ENCODE measurements at places on chromosomes 16 and 17.

DNA sequence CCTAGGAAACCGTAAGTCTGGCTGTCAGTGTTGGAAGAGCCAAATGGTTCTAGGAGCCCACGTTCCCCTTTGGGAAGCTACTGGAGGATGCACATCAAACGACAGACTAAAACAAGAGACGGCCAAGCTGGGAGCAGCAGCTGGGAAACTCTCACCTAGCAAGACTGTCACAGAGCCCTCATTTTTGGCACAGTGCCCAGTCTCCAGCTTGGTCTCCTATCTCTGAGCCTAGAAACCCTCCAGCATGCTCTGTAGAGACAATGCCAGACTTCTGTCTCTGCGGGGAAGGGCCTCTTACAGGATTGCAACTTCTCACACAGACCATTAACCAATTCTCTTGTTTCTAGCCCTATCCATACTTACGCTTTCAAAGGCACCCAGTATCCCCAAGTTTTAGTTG, 23.5 kb downstream of the GTF3C1 start:
- no peak for DNase-seq

DNA sequence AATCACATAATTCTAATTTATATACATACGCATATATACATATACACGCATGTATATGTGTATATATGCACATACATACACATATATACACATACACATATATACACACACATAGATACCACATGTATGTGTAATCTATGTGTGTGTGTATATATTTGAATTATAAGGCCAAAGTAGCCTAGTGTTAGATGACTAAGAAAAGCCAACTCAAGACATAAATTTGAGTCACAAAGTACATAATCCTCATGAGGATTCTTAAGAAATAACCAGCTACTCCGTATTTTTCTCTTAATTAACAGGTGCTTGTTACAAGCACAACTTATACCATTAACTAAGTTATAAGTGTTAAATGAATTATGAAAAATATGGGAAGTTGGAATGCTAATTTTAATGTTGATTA, 84.9 kb downstream of the CACNG1 start:
- DNase-seq = no peak

- DNase-seq = peak; percentile 17
Measured at GRCh38 chr17:10699856-10700255, 2.5 kb downstream of the ADPRM start.

GRCh38 chr16:79316004-79316458, 284.5 kb downstream of the MAF start:
- DNase-seq = no peak

GRCh38 chr17:17139972-17140589, 66.1 kb downstream of the PLD6 start:
- DNase-seq = no peak

DNA sequence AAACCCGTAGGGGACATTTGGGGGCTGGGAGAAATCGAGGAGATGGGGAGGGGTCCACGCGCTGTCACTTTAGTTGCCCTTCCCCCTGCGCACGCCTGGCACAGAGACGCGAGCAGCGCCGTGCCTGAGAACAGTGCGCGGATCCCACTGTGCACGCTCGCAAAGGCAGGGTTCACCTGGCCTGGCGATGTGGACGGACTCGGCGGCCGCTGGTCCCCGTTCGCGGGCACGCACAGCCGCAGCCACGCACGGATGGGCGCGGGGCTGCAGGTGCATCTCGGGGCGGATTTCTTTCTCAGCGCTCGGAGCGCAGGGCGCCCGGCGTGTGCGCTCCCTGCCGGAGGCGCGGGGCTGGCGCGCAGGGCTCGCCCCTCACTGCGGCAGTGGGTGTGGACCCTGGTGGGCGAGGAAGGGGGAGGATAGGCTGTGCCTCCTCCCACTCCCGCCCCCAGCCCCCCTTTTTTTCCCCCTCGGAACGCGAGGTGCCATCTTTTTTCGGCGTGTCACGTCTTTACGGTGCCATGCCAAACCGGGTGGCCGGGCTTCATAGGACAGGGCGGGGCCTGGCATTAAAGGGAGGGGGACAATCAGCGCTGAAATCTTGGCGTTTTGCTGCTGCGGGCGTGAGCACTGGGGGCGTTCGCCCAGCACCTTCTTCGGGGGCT, 1.1 kb downstream of the MAPT start:
- no peak for DNase-seq

- DNase-seq = no peak
Measured at GRCh38 chr17:1865252-1866037, 35.6 kb downstream of the RPA1 start.

- DNase-seq = no peak
Measured at GRCh38 chr17:60039114-60039846, 39.4 kb downstream of the HEATR6 start.

- DNase-seq = no peak
Measured at GRCh38 chr17:40348562-40349476, 15.7 kb downstream of the GJD3 start.

- DNase-seq = no peak
Measured at GRCh38 chr17:57576744-57577143, 168.4 kb downstream of the CCDC182 start.

DNA sequence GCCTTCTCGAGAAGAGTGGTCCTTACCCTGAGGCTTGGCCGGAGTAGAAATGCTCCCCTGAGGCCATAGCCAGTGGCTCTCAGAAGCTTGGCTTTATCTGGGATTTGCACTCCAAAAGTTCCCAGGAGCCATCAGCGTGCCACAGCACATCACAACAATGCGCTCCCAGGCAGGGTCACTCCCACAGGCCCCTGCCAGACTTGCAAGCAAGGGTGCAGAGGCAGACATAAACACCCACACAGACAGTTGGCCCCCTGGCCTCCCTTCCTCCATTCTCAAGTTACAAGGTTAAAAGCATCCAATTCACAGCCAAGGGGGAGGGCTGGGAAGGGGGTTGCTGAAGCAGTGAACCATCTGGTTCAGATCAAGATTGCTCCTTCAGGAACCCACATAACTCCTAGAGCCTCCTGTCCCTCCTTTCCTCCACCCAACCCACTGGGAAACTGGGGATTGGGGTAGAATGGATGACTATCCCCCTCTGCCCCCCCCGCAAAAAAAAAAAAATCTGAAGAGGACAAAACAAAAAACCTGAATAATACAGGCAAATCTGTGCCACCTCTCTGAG, 1.8 kb downstream of the ST3GAL2 start:
- DNase-seq = peak; percentile 75

DNA sequence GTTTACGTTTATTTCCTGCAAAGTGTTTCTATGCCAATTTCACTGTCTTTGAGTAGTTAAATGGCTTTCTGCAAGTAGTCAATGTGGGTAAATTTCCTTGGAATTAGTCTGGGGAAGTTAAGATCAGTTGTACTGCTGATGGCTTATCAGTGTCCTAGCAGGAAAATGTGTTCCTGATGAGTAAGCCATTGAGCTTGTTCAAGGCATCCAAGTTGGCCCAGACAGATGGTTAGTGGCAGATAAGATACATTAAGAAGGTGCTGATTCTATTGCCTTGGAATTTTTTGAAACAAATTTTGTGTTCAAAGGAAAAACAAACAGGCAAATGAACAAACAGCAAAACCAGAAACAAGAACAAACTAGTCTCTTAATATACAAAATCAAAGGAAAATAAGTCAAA, 258.4 kb downstream of the MAP2K6 start:
- DNase-seq = peak; percentile 93

DNA sequence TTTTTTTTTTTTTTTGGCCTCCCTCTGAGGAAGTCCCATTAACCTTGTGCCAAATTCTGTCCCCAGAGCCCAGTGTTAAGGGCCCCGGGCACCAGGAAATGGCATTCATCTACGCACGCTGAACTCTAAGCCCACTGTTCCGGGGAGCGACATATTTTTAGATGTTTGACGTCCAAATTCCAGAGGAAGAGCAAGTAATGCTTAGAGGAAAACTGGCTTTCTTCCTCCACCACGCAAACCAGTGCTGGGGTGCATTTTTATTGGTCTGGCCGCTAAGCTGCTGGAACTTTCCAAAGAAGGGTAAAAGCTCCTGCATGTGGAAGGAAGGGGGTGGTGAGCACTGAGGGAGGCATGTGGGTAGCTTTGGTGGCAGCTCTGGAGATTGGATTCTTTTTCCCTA, 8.3 kb downstream of the WFDC1 start:
- no peak for DNase-seq

DNA sequence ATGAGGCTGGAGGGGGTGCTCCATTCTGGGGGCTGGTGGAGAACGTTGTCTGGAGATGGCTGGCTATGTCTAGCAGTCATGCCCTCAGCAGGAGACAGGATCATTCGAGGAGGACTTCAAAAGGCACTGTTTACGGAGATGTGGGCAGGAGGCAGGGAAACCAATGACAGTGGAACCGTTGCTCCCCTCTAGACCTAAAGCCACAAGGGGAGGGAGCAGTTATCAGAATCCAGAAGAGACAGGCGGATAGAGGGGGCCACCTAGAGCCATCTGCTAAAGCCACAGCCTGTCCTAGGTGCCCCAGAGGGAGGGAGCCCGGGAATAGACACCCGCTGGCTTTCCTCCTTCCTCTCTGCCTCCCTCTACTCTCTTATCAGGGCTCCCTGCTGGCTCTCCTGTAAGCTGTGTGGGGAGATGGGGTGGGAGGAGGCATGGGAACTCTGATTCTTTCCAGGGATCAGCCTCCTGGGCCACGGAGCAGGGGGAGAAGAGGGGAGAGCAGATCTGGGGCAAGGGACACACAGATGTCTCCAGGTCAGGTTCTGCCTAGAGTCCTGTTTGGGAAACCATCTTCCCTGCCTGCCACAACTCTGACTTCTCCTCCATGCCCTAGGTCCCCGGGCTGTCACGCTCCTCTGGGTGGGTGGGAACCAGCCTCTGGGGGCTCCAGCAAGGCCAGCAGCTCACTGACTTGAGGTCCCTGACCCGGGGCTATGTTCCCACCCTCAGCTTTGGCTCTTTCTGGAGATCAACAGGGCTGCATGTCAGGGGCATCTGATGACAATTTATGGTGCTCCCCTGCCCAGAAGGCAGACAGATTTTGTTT, 42.3 kb downstream of the IRX3 start:
- DNase-seq = no peak

- no peak for DNase-seq
Measured at GRCh38 chr17:80105762-80106161, 4.4 kb downstream of the GAA start.

DNA sequence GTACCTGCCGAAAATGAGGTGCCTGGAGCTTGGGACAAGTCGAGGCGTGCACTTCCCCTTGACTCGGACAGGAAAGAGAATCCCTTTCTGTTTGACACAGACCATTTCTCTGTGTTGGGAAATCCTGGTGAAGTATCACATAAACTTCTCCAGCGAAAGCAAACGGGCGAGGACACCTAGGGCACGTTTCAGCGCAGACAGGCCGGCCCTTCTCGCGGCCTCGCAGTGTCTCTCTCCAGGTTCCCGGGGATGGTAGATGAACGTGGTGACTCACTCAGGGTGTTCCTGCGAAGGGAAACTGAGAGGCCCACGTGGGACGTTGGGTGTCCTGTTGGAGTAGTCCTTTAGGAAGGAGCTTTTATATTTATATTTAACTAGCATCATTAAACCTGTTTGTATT, 36.3 kb upstream of the ZNF750 start:
- no peak for DNase-seq

- DNase-seq = no peak
Measured at GRCh38 chr17:78781104-78781892, 775 bp downstream of the CYTH1 start.

GRCh38 chr16:16025214-16025968, 76.0 kb downstream of the ABCC1 start:
- DNase-seq = peak; percentile 69

DNA sequence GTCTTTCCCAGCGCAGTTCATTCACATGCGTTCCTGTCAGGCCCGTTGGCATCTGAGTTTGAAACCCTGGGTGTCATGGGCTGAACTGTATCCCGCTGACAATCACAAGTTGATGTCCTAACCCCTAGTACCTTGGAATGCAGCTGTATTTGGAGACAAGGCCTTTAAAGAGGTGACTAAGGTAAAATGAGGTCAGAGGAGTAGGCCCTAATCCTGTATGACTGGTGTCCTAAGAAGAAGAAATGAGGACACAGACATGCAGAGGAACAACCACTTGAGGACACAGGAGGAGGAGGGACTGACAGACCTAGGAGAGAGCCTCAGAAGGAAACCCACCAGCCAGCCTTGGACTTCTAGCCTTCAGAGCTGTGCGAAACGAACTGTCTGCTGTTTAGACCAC, 33.1 kb downstream of the TRPV2 start:
- no peak for DNase-seq

- DNase-seq = peak; percentile 61
Measured at GRCh38 chr17:69733171-69734012, 318.9 kb downstream of the MAP2K6 start.

GRCh38 chr16:72094266-72094610, 591 bp downstream of the DHX38 start:
- DNase-seq = no peak

- DNase-seq = no peak
Measured at GRCh38 chr17:9940841-9941240, 35.8 kb upstream of the RCVRN start.

GRCh38 chr17:64661726-64661975, 456 bp downstream of the SMURF2 start:
- DNase-seq = no peak

DNA sequence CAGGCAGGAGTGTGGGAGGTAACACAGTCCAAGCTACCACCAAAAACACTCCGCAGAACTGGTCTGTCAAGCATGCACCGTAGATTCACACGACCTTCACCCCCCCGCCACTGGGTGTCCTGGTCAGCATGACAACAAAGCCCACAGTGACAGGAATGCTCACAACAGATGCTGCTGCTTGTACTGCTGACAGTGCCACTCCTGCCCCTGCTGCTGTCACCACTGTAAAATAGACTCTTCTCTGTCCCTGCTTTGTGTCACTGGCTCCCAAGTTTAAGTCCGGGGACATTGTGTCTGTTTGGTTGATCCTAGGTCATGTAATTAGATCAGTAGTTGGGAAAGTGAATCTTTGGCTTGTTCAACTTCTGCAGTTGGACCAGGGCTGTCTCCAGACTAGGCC, 7.0 kb upstream of the ODF4 start:
- no peak for DNase-seq

DNA sequence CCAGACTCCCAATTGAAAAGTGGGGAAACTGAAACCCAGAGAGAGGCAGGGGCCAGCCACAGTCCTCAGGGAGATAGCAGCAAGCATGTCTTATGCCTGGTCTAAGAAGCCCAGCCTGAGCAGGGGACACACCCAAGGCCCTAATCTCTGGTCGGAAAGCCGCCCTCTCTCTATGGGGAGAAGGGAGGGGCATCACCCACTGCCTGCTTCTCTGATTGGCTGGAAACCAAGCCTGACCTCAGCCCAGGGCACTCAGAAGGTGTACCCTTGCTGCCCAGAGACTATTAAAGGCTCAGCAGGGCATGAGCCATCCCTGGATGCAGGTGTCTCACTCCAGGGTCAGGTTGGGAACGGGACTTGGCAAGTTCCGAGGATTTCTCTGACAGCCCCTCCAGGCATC, 5.7 kb upstream of the KRT13 start:
- no peak for DNase-seq

DNA sequence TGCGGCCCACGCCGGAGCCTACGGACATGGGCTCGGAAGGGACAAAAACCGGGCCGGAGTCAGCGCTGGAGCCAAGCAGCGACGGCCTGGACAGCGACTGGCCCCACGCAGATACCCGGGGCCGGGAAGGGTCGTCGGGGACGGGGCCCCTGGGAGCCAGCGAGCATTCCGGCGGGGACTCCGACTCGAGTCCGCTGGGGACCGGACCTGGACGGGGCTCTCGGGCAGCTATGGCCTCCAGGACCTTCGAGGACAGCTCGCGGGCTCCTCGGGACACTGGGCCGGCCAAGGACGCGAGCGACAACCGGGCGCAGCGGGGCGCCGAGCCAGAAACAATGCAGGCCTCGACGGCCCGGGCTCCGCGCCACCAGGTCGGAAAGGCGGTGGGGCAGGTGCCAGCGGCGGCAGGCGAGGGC, 1.0 kb downstream of the MYO15B start:
- no peak for DNase-seq

All from non-pigmented ciliary epithelial cell (primary cell).